ENCODE measurements at places on chromosomes 3 and 15.

- no peak for DNase-seq
These were observed 6.3 kb downstream of the HOMER2 start for GRCh38 chr15:82946155-82946701.

GRCh38 chr15:56968821-56969220, 50.4 kb downstream of the TCF12 start:
- DNase-seq: no peak

GRCh38 chr15:60822403-60822802, 343.5 kb upstream of the ICE2 start:
- no peak for DNase-seq

DNA sequence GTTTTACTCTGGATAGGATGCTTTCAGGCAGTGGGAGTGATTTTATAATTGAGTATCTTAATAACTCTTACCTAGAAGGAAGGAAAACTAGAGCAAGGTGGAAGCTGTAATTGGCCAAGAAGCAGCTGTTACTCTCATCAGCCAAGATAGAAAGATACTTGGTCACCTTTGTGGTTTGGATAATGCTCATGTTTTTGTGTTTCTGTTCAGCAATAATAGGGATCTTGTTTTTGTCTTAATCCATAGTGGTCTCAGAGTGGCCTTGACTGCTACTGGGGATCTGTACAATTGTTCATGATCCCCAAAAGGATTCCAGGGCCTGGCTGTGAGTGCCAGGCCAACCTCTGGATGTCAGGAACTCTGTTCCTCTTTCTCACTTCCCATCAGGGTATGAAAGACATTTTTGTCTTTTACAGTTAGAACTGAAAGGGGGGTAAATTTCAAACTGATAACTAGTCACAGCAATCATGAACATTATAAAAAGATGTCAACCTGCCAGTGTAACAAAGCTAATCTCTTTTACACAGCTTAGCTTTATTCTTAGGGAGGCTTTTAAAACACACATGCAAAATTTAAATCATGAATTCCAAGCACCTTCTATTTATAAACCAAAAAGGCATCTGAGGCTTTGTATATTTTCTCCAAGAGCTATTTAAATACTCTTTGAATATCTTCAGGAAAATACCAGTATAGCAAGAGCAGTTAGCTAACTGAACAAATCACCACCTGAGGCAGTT, 6.0 kb downstream of the UBL7 start:
- no peak for DNase-seq

DNA sequence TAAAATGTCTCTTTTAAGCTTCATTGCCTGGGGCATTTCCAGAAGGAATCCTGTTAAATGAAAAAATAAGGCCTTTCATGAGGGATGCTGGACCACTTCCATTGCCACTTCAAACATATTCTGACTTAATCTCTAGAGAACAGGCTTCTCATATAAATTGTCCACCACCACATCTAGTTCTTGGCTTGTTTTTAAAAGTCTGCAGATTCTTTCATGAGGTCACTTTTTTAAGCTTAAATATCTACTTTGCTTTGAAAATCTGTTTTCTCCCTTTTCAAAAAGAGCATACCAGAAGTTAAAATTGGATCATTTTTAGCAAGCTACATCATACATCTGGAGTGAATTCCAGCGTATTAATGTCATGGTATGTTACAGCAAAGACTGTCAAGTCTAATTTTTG, 131.6 kb downstream of the C3orf70 start:
- no peak for DNase-seq

DNA sequence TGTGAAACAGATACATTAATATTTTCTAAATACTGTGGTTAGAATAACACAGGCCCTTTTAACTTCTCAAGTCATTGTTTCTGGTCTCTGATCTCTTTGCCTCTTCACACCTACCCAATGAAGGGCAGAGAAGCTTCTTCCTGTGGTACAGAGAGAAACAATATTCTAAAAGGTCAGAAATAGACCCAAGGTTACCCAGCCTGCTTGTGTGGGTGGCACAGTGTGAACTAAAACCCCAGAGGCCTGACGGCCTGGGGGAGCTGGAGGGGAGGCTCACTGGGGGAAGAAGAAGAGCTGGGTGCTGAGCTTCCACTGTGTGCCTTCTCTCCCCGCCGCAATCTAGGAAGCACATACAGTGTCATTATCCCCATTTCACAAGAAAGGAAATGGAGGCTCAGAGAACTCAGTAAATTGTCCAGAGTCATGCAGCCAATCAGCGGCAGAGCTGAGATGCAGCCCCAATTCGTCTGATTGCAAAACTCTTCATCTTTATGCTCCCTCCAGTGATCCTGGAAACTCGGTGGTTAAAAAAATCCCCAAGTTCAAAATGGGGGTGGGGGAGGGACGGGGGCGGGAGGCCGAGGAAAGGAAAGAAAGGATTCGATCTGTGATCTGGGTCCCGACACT, 64.1 kb upstream of the HEG1 start:
- DNase-seq: peak; percentile 55

All from stimulated activated naive CD8-positive, alpha-beta T cell treated with anti-CD3 and anti-CD28 coated beads, Interleukin-15, amount 100 ng/mL, for 72 hours (primary cell).